NCI-H187 treated with DMSO at 0.1 percent for 48 hours (cell line): ENCODE measurements at places on chromosomes 12 and 14.

- no peak for DNase-seq
These were observed 115.3 kb downstream of the IPO8 start for GRCh38 chr12:30580344-30580743.

DNA sequence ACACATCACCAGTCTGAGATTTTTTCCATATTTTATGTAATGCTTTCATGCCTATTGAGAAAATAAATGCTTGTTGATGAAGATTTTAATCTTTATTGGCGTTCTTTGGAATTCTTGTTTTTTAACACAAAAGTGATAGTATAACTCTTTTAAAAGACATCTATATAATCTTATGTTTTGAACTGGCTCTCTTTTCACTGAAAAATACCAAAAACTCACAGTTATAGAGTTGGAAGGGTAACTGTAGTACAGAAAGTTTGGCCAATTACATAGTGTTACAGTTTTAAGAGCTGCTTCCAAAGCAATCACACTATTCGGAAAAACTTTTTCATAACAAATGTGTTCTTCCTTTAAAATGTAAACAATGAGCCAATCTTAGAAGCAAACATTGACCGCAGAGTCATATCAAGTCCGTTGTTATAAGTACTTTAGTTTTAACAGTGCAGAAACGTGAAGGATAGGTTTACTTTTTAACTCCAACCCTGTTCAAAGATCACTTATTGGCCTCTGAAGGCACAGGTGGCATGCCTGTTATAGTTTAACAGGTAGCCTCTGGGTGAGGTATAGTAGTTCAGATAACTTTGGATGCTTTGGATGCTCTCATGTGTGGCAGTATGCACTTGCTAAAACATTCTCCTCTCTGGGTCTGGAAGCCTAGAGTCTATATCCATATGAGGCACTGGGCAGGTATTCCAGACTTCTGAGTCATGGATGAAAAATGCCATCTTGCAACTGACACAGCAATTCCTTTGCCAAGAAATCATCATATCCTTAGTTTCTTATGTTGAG, 12.1 kb upstream of the NTN4 start:
- no peak for DNase-seq

GRCh38 chr14:35669782-35670181, 135.8 kb downstream of the INSM2 start:
- no peak for DNase-seq

DNA sequence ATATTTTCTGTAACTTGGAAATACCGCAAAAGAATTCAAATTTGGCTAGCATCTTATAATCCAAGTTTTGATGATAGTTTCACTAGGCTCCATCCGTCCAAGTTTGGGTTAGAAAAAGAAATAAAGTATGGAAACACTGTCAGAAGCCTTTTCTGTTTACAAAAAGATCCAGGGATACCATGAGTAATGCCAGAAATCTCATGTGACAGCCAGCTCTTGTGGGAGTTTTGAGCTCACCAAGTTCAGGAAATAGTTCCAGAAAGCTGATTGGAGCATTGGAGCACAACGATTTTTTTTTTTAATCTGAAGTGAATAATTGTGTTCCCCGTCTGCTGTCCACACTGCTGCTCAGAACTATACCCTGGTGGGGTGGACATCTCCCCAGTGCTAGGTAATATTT, 229.7 kb upstream of the NPAS3 start:
- DNase-seq, result no peak

DNA sequence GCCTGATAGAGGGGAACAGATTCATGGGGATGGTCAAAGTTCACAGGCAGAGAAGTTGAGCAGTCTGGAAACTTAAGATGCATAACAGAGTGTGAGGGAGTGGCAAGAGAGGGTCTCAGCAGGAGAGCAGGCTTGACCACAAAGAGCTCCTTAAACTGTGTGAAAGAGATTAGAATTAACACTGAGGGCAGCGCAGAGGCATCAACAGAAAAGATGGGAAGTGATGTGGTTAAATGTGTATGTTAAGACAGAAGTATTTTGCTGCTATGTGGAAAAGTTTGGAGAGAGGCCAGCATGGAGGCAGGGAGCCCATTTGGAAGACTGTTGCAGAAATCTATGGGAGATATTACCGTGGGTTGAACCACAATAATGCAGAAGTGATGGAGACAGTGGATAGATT, 122.7 kb upstream of the LMNTD1 start:
- no peak for DNase-seq

GRCh38 chr14:77183896-77184295, 2.3 kb downstream of the TMEM63C start:
- no peak for DNase-seq

- no peak for DNase-seq
These were observed 216.9 kb downstream of the RPAP3 start for GRCh38 chr12:47488888-47489287.

- DNase-seq, result no peak
These were observed 77.7 kb upstream of the SLC38A2 start for GRCh38 chr12:46450279-46450748.

- no peak for DNase-seq
These were observed 42.0 kb downstream of the KCNK13 start for GRCh38 chr14:90103808-90104207.

DNA sequence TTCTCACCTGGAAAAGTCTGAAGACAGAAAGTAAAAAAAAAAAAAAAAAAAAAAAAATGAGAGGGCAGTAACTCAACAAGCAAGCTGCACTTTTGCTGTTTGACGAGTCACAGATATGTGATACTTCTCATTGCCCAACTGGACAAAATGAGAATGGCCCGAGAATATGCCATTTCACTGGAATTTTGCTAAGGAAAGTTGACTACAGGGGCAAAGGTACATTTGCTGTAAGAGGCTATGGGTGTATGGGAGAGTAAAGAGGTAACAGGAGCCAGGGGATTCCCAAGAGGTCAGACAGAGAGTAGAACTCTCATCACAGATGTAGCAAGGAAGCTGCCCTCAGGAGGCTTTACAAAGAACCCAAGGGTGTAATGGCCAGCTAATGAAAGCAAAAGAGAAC, 22.9 kb downstream of the KIF21A start:
- DNase-seq, result no peak

- DNase-seq, result no peak
These were observed 7.2 kb downstream of the CD9 start for GRCh38 chr12:6207259-6207925.

DNA sequence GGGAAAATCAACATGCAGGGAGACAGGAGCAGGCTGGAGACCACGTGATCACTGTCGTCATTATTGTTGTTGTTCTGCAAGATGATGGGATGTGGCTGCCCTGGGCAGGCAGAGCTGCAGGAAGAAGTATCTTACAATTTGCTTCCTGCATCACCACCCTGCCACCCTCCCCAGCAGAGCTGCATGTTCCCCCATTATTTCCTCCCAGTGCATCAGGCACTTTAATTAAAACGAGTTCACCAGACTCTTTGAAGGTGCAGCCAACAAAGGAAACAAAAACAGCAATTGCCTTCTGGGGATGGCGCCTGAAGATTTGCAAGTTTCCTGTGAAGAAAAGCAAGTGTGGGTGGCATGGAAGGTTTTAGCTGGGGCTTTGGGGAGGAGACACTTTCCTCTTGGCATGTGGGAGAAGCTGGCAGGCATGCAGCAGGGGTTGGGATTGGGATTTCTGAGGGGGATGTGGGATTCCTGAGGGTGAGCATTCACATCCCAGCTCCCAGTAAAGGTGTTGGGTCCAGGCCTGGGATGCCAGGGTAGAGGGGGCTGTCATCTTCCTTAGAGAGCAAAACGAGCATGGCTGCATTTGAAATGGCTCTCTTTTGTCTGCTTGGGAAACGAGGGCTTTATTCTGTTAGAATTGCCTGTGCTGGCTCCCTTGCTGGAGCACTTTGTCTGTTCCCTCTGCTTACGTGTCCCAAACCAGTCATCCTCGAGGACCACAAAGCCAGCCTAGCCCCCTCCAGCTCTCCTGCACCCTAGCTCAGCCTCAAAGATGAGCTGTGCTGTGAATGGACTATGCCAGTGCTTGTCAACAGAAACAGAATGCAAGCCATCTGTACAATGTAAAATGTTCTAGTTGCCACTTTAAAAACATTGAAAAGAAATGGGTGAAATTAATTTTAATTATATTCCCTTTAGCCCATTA, 11.5 kb upstream of the C14orf132 start:
- DNase-seq, result no peak

DNA sequence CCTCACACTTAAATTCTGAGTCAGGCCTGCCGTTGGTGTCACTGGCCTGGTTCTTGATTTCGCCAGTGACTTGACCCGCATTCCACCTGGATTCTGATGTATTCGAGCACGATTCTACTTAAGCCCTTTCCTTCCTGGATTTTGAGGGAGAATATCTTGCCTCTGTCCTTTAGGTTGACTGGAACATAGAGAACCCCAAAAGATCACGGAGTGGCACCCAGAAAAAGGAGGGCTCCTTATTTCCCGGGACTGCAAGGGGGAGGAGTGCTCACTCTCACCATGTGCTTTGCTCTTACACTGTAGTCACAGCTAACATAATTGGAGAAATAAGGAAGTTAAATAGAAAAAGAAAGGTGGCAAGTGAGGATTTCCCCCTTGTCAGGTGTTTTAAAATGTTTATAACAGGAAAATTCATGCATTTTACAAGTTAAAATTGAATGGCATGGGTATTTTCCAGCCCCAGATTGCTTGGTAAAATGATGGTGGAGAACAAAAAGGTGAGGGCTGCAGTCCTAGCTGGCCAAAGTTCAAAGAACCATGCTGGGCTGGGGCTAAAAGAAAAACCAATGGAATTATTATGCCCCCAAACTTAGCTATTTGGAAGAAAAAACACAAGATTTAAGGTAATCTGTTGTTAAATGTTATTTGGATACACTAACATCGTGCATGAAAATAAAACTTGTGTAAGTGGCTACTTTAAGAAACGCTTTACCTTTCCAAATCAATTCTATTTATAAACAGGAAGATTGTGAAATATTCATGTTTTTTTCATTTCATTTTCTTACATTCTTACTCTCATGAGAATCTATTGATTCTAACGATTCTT, 8.9 kb downstream of the FOXA1 start:
- no peak for DNase-seq

- DNase-seq, result no peak
These were observed 3.6 kb upstream of the RHOF start for GRCh38 chr12:121796855-121797751.

GRCh38 chr12:6476489-6476888, 6.0 kb upstream of the VAMP1 start:
- DNase-seq, result no peak

DNA sequence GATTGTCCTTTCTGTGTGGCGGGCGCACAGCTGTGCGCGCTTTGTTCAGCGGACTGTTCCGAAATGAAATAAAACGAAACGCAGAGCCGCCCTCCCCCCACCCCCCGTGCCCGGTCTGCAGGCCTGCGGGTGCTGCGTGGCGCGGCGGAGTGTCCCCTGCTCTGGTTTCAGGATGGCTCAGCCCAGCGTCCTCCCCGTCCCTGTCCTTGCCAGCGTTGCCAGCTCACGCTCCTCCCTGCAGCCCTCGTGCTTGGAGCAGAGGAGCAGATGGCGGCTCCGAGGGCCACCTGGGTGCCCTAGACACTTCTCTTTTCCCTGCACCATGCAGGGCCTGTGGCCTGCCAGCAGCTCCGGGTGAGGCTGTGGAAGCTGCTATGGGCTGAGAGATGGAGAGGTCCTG, 17.5 kb upstream of the BEGAIN start:
- DNase-seq, result no peak

GRCh38 chr14:101072945-101073597, 169.5 kb upstream of the RTL1 start:
- no peak for DNase-seq

GRCh38 chr14:79831195-79831892, 380.0 kb downstream of the DIO2 start:
- no peak for DNase-seq

- DNase-seq, result no peak
These were observed 763.9 kb upstream of the MGAT4C start for GRCh38 chr12:87020071-87020470.

DNA sequence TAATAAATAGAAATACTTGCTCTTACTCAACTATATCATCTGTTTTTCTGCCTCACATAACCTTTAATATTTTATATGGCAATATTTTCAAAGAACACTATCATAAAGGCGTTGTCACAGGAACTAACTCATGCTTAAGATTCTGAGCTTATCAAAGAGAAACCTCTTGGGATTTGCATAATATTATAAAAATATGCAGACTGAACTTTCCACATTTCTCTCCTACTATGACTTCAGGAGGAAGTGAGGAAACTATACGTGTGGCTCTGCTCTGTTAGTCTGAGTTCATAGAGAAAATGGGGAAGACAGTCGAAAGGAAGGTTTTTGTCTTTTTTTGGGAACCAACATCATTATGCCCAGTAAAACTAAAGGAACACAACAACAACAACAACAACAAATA, 124.7 kb downstream of the GARIN6 start:
- no peak for DNase-seq

- DNase-seq, result peak; percentile 86
These were observed 154.5 kb downstream of the MON2 start for GRCh38 chr12:62621101-62621638.

- no peak for DNase-seq
These were observed 21.7 kb downstream of the AICDA start for GRCh38 chr12:8590842-8591545.

- DNase-seq, result peak; percentile 61
These were observed 24.7 kb downstream of the SUSD6 start for GRCh38 chr14:69635981-69636639.

DNA sequence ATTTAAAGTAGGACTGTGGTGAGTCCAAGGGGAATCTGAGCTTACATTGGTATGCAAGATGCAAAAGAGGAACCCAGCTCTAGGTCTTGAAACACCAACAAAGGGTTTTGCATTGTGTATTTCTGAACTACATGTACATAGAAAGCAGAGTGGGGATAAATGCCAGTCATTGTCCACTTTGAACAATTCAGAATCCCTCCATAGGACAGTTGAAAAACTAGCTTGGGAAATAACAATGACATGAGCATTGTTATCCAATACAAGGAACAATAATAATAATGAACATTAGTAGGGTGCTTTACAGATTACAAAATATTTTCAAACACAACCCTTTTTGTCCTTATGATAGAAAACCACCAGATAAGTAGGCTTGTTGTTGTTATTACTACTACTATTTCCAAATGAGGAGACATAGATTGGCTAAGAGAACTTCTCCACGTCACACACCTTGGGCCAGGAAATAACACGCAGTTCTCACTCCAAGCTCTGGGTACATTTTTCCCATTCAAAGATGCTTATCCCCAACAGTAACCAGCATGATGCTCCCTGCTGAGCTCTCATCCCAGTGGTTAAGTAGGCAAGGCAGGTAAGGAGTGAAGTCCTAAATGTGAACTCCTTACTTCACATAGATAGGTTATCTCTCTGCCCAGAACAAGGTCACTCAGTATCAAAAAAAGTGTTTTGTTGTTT, 51.7 kb upstream of the RASSF8 start:
- no peak for DNase-seq

- no peak for DNase-seq
These were observed 11.6 kb downstream of the RFX4 start for GRCh38 chr12:106594447-106594846.

- DNase-seq, result no peak
These were observed 190.5 kb downstream of the PHETA1 start for GRCh38 chr12:111178181-111179081.

GRCh38 chr12:93181409-93181965, 196.2 kb upstream of the NUDT4 start:
- no peak for DNase-seq

- DNase-seq, result no peak
These were observed 13.5 kb downstream of the PHLDA1 start for GRCh38 chr12:76018111-76018510.
